Fibroblast of skin of right quadriceps (primary cell): ENCODE measurements at places on chromosomes 1 and 21.

GRCh38 chr1:233440951-233441401, 113.5 kb downstream of the MAP3K21 start:
- DNase-seq = peak; percentile 66

DNA sequence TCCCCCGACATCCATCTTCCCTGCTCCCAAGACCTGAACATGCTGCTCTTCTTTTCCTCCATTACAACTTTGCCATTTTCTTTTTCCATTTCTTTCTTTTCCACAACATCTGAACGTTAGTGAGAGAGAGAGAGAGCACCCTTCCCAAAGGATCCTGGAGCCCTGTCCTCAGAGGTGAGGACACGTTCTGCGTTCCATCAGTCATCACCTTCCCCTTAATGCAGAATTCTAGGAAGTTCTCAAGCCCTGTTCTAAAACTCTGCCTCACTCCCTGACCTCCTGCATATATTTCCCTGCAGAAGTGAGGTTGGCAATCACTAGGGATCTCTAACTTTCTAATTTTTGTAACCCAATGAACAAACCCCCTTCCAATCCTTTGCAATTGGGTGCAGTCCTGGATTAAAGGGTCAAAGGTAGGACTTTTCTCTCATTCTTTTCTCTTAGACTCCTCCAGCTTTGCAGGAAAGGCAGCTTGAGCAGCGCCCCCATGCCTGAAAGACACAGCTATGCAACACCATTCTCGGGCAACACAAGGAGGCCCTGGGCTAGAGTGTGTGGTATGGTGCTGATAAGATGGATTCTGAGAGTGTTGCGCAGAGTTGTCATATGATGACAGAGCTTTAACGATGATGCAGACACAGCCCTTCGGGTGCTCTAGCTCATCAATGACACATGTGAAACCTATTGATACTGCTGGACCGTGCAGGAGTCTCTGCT, 59.2 kb upstream of the TNR start:
- DNase-seq = no peak

DNA sequence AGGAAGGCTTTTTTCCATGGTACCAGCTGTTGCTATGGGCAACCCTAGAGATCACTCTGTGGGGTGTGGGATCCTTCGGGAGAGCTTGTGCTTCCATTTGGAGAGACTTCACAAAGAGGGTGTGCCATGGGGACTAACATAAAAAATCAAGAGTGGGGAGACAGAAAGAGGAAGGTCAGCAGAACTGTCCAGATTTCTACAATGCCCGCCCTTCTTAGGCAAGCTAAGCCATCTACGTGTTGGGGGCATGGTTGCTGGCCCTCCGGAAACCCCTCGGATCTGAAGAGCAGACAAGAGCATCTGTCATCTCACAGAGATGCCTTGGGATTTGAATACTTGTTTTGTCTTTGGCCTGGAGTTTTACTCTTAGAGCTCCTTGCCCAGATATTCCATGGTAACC, 83.9 kb upstream of the ZNF648 start:
- DNase-seq = no peak

GRCh38 chr1:19067912-19068638, 111.6 kb upstream of the IFFO2 start:
- no peak for DNase-seq

DNA sequence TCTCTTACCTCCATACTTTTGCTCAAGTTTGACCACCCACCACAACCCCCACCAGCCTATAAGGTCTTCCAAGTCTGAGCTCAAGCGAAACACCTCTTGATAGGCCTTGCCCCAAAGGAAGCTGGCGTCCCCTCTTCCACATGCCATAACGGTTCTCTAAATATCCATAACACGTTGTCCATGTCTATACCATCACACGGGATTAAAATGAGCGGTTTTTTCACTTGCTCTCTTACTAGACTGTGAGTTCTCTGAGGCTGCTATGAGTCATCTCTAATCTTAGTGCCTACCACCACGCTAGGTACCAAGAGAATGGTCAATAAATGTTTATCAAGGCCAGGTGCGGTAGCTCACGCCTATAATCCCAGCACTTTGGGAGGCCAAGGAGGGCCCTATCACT, 41.0 kb downstream of the WASF2 start:
- DNase-seq = no peak

DNA sequence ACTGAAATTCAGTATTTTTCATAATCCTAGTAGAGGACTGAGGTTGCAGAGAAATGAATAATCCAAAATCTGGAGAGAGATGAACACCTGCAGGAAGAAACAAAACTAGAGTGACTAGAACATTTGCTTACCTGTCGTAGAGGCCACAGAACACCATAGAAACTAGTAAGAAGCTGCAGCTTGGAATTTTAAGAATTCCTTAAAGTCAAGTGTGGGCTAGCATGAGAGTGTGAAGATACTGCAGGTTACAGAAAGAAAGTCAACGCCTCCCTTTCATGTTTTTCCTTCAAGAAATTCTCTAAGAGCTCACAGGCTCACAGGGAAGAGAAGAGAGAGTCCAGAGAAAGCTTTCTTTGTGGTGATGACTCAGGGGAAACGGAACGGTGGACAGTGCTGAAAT, 633.7 kb downstream of the LRRIQ3 start:
- no peak for DNase-seq

DNA sequence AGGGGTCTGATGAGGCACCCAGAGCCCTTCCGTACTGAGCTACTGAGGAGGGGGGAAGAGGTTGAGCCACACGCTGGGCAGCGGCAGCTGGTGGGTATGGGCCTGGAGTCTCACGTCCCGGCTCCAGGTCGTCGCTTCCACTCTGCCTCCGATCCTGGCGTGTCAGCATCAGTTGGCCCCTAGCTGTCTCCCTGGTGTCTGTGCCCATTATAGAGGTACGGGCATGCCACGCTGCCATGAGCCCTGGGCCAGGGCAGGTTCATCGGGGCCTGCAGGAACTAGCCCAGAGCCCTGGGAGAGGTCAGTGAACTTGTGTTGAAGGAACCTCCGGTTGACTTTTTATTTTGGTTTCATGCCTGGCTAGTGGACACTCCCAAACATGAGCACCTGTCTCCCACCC, 18.2 kb downstream of the COQ8A start:
- no peak for DNase-seq

DNA sequence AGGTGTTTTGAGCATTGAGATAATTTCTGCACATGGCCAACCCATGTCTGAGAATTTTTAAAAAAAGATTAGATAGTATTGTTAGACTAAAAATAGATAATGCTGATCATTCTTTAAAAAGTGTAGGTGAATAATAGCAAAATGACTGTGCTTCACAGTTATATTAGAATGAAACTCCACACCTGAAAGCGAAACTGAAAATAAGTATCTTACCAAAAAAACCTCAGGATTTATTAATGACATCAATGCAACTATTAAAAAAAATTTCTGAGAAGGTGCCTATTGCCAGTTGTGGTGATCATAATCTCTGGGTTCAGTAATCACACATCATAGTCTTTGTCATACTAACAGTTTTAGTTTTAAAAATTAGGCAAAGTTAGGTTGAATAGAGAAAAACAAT, 36.5 kb downstream of the PLA2G4A start:
- DNase-seq = no peak

DNA sequence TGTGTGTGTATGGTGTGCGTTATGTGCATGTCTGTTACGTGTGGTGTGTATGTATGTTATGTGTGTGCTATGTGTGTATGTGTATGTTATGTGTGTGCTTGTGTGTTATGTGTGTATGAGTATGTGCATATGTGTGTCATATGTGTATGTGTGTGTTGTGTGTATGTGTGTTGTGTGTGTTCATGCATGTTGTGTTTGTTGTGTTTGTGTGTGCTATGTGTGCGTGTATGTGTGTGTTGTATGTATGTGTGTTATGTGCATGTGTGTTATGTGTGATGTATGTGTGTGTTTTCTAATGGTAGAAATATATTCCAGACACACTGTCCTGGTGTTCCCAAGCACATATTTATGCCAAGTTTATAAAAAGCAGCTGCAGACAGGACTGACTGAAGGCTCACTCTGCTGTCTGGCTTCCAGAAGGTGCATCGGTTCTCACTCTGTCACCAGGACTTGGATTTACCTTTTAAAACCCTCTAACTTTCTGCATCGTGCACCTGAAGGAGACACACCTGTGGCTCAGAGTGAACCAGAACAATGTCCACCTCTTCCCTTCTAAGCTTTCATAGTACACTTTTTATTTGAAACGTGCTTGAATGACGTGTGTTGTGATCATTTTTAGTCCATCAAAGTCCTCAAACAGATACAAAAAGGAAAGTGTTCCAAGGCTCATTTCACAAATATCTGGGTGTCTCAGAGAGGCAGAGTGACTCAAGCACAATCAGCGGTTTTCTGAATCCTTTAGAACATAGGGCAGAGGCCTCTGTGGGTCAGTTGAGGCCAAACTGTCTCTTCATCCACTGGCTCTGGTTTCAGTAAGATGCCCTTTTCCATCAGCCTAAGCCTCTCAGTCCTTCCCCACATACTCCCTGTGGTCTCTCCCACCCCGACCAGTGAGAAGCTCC, 49.9 kb downstream of the TOMM20 start:
- DNase-seq = peak; percentile 40

DNA sequence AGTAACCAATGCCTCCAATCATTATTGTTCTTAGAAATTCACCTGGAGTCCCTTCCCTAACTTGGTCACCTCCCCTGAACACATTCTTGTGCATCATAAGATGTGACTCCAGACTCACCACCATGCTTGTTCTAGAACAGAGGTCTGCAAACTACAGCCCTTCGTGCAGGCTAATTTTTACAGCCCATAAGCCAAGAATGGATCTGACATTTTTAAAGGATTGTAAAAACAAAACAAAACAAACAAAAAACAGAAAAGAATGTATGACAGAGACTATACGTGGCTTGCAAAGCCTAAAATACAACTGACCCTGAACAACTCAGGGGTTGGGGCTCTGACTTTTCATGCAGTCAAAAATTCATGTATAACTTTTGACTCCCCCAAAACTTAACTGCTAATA, 6.2 kb upstream of the HIVEP3 start:
- DNase-seq = no peak

DNA sequence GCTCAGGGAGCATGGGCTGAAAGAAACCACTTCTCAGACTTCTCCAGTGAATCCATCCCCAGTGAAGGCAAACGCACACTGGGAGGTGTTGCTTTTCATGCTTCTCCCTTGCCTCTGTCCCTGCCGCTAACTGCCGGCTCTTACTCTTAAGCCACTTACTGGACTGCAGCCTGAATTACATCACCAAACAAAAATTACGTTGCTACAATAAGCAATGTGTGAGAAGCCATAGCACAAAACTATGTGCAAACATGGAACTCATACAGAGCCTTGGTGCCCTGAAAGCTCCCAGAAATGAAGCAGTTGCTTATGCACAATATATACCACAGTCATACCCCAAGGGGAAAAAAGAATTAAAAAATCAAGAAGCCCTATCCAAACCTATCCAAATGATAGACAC, 375.2 kb downstream of the KCNH1 start:
- DNase-seq = no peak

DNA sequence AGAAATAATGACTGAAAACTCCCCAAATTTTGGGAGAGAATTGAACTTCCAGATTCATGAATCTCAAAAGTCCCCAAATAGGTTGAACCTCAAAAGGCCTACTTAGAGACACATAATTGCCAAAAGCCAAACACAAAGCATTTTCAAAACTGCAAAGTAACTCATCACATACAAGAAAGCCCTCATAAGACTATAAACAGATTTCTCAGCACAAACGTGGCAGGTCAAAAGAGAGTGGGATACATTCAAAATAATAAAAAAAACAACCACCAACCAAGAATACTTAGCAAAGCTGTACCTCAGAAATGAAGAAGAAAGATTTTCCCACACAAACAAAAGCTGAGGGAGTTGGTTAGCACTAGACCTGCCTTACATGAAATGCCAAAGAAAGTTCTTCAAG, 57.9 kb downstream of the CCN1 start:
- DNase-seq = no peak

- no peak for DNase-seq
Measured at GRCh38 chr1:151986501-151987190, 7.0 kb downstream of the S100A10 start.

DNA sequence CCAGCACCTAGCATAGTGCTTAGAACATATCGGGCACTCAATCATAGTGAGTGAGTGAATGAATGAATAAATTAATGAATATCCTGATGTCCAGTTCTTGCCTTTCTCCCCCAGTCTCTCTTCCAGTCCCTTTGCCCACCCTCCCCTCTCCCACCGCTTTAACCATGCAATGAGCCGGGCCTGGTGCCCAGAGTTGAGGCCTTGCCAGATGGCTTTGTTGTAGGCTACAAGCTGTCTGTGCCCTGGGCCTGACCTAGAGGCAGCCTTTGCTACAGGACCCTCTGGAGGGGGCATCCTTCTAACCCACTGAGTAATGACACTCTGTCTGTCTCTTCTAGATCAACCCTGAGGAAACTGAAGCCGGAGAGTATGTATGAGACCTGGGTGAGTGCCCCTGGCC, 6.9 kb downstream of the CASQ1 start:
- DNase-seq = no peak

GRCh38 chr1:240820816-240821215, 208.9 kb upstream of the GREM2 start:
- no peak for DNase-seq

- DNase-seq = no peak
Measured at GRCh38 chr1:55095095-55095494, 55.7 kb downstream of the PCSK9 start.

DNA sequence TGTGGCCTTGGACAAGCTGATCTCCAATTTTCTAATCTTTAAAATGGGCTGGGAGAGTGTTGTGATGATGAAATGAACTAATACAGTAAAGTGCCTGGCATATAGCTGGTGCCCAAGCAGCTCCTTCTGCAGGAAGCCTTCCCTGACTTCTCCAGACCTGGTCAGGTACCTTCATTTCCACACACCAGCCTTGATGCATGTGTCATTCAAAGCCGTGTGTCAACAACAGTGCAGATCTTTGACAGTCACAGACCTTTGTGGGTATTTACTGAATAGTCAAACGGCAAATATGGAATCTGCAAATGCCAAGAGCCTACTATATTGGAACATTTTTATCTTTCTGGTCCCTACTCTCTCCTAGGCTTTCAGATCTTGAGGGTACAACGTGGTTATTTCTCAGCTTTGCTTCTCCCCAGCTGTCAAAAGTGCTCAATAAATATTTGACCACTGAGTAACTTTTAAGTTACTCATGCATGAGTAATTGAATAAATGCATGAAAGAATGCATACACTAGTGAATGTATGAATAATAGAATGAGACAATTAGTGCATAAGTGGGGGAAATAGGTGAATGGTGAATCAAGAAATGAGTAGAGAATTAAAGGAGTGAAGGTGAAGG, 75.4 kb downstream of the MDM4 start:
- peak; percentile 76 for DNase-seq

GRCh38 chr1:56199061-56199460, 380.3 kb downstream of the PLPP3 start:
- no peak for DNase-seq

DNA sequence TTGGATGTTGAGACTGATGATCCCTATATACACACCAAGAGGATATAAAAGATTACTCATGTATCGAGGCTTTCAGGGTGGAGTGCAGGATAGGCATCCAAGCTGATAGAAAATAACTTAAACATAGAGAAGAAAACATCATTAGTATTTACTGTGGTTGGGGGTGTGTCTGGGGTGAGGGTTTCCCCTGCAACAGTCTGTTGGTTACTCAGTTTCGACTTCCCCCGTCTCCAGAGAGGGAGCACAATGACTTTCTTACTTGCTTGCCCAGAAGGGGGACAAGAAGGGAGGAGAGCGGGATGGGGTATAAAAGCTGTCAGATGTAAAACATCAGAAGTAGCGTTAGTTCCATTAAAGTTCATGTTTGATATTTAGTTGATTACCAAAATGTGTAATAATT, 717.4 kb upstream of the ZP4 start:
- no peak for DNase-seq
